Activated CD4-positive, alpha-beta T cell treated with anti-CD3 and anti-CD28 coated beads for 4 hours (primary cell): ENCODE measurements at places on chromosomes 6 and 20.

- no peak for DNase-seq
These were observed 38.7 kb downstream of the KAT14 start for GRCh38 chr20:18176318-18176785.

GRCh38 chr20:1563598-1563997 is 6.1 kb upstream of the SIRPD start:
- no peak for DNase-seq

DNA sequence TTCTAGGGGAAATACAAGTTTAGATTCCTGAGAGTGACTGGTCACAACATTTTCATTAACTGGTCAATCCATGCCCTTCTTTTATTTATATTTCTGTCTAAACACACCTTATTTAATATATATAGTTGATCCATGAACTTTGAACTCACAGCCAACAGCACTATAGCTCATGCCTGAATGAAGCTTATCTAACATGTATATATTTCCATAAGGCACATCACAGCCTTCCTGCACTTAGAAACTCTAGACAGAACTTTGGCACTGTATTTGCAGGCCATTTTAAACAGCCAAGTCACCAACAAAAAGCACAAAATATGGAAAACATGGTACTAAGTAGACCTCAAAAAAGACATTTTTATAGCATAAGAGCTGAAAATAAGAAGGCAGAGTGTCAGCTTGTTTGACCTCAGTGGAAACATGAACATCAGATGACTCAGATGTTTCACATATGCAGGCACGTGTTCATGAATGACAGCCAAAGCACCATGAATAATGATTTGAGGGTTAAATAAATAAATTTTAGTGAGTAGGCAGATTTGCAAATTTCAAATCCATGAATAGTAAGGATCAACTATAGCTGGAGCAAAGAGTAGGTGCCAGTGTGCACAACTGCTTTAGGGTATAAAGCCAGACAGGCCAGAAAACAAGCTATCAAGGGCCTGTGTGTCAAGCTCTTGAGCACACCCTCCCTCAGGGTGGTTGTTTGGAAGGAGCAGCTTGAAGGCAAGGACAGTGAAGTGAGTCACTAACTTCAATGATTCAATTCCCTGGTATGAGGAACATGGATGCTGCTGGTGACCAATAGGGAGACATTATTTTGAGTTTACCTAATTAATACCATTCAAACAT is 88.9 kb upstream of the NT5E start:
- no peak for DNase-seq

DNA sequence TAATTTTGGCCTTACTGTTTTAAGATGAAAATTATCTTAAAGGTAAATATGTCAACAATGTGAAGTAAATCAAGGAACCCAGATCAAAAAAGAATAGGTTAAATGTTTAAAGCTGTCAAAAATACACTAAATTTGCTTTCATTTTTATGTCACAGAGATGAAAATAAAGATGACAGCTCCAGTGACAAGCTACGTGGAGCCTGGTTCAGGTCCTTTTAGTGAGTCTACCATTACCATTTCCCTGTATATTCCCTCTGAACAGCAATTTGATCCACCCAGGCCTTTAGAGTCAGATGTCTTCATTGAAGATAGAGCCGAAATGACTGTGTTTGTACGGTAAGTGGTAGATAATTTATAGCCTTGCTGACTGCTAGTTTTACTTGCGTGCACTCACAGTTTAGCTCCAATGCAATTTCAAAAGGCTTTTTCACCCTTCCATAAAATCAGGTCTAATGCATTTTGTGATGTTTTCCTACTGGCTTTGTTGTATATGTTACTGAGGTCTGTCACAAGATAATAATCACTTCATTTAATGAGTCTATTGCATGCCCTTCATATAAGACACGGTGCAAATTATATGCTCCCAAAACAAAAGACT is 1.9 kb downstream of the HEBP2 start:
- DNase-seq, result no peak

DNA sequence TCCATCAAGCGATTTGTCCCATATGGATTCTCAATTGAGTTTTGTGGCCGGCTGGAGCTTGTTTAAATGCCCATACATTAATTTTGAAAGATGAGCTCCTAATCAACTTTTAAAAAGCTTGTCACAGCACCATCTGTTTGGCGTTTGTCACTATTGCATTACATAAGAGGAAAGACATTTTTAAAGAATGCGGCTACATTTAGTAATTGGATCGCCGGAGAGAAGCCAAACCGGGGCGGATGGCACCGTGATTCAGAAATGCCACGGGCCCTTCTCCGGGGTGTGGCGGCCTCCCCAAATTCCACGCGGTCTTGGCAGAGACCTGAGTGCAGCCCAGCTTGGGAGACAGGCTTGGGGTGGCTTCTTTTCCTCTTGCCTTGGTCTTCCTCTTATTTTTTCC is 67.7 kb upstream of the ZNFX1 start:
- DNase-seq, result no peak

GRCh38 chr6:148464319-148465010 is 121.8 kb downstream of the SASH1 start:
- DNase-seq, result no peak

GRCh38 chr6:150600301-150601017 is 774 bp downstream of the PLEKHG1 start:
- peak; percentile 41 for DNase-seq

GRCh38 chr6:106124437-106125430 is 38.6 kb downstream of the PRDM1 start:
- no peak for DNase-seq

GRCh38 chr6:140061110-140062042 is 686.9 kb upstream of the CITED2 start:
- no peak for DNase-seq

DNA sequence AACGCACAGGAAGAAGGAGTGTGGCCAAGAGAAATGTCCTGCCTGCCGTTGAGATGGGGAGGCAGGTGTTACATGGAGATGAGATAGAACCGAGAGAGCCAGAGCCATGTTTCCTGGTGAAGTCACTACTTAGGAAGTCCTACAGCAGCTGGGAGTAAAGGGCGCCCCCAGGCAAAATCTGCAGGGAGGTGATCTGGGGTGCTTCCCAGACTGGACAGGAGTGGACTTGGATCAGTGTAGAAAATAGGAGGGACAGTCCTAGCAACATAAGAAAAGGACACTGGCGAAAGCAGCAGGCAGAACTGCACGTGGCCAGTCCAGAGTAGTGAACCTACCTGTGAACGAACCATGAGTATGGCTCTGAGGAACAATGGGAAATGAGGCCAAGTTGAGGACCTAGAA is 85.3 kb downstream of the CD164 start:
- no peak for DNase-seq

DNA sequence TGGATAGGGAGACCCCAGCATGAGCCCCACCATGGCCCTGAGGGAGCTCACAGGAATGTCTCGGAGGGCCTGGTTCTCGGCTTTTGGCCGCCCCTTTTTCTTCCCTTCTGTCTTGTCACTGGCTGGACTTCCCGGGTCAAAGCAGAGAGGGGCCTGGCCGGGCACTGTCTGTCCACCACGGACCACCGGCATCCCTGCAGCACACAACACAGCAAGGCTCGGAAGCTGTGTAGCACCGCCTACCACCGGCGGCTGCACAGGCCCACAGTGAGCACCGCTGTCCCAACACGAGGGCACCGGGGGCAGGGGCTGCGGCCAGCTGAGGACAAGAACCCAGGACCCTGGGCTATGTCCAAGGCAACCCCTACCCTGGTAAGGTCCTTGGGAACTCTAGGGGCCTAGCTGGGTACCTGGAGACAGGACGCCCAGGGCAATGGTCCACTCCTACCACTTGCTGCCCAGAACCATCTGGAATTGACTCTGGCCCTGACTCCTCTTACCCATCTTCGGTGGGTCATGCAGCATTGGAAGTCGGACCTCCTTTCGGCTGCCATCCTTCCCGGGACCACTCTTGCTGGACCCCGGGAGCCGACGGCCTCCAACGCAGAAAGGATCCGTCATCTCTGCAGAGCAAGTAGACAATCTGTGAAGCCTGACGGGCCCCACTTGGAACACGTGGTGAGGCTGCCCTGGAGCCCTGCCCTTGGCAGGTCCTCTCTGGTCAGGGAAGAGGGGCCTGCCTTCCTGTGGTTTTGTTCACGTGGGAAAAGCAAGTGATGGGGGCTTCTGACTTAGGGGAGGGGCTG is 2.2 kb downstream of the ZNF512B start:
- DNase-seq, result no peak

GRCh38 chr6:166809721-166810120 is 146.6 kb downstream of the RNASET2 start:
- no peak for DNase-seq

GRCh38 chr6:129730477-129731165 is 20.6 kb upstream of the ARHGAP18 start:
- peak; percentile 16 for DNase-seq

DNA sequence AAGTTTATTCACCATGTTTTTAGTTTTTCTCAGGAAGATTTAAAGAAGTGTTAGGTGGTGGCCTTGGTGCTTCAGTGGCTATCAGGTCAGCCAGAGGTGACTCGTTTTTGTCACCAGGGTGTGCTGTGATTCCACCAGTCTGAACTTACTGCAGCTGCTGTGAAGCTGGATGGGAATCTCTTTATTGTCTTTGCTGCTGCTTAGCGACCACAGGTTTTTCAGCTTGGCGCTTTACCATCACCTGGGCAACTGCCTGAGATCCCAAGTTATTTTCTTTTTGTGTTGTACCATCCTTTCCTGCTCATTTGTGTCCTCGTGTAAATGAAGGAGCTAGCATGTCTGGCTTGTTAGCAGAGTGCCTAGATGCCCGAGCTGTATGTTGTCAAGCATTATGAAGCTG is 146.9 kb downstream of the MACROD2 start:
- DNase-seq, result no peak

GRCh38 chr6:41689171-41690008 is 46.0 kb downstream of the TFEB start:
- DNase-seq, result no peak

DNA sequence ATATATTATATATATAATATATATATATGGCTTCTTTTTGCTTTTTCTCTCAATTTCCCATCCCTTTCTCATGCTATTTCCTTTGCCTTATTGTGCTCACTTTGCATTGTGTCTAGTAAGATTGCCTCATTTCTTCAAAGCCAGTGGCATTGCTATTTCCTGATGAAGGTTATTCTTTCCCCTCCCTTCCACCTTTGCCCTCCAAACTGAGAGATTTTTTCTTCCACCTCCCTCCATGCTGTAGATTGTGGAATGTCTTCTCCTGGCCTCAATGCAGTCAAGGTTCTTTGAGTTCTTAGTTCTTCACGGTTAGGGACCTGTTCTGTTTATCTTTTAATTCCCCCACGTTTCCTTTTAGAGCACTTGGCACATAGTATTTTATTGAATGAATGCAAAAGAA is 17.2 kb downstream of the SH3BGRL2 start:
- DNase-seq, result no peak

GRCh38 chr20:20083807-20084206 is 31.5 kb downstream of the CFAP61 start:
- DNase-seq, result no peak

- no peak for DNase-seq
These were observed 29.0 kb downstream of the SPTLC3 start for GRCh38 chr20:13037727-13038126.

- no peak for DNase-seq
These were observed 10.9 kb downstream of the ACSS1 start for GRCh38 chr20:25046736-25047666.

GRCh38 chr6:151494235-151494935 is 568 bp downstream of the CCDC170 start:
- DNase-seq, result no peak
